ENCODE measurements at places on chromosomes 12 and 14.
A peak's percentile ranks its signal among the peaks of the same experiment; 100 is the strongest.

GRCh38 chr14:85087201-85087600 is 442.7 kb upstream of the FLRT2 start:
- DNase-seq: no peak

DNA sequence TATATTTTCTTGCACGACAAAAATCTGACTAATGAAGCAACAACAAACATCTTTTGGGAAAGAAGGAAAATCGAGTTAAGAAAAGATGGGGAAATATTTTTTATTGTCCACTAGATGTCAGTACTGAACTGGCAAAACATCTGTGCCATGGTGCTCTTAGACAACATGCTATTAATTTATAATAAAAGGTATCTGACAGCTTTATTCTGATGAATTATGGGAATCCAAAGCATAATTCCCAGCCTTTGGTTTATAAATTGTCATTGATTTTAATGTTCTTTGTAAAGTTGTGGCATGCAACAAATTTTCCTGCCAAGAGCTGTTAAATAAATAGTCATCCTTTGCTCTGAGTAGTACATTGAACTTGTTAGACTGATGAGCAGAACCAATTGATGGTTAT is 231.2 kb downstream of the ETNK1 start:
- DNase-seq: peak; percentile 53

GRCh38 chr12:4240161-4240783 is 33.3 kb upstream of the CCND2 start:
- DNase-seq: no peak

- no peak for DNase-seq
These were observed 19.5 kb upstream of the NUBPL start for GRCh38 chr14:31541702-31542101.

DNA sequence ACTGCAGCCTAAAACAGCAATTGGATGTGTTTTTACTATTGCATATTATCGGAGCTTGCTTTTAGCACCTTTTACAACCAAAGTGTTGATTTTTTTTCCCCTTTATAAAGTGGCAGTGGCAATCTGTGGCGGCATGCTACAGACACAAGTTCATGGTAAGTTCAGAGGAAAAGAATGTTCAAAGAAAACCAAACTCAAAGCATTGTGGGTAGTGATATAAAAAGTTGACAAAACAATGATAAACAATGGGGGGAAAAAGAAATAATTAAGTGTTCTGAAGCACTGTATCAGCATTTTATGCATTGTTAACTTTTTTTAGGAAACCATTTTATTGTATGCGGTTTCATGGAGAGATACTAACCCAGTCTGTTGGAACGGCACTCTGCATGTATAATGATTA is 492.0 kb upstream of the SOX5 start:
- DNase-seq: no peak

- no peak for DNase-seq
These were observed 19.8 kb upstream of the CHFR start for GRCh38 chr12:132907216-132907615.

DNA sequence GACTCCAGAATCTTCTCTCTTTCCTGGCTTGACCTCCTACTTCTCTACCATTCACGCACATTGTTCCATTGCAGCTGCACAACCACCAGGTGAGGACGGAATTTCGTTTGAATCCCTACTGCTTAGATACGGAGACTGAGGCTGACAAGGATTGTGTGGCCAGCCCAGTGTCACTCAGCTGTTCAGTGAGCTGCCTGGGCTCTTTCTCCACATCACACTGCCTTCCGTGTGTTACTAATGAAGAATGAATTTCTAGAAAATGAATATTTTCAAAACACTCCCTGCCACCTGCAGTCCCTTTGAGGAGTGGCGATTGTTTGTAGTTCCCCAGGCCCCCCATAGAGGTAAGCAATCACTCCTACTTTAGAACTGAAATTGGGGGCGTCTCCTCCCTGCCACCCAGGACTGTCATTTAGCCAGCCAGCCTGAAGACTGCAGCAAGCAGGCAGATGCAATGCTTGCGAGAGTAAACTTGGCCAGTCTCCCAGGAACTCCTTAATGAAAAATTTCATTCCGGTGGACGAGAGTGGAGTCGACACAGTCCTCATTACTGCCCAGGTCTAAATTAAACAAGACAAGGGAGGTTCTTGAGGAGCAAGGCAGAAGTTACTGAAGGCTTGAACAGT is 239.7 kb downstream of the SLC41A2 start:
- peak; percentile 55 for DNase-seq

DNA sequence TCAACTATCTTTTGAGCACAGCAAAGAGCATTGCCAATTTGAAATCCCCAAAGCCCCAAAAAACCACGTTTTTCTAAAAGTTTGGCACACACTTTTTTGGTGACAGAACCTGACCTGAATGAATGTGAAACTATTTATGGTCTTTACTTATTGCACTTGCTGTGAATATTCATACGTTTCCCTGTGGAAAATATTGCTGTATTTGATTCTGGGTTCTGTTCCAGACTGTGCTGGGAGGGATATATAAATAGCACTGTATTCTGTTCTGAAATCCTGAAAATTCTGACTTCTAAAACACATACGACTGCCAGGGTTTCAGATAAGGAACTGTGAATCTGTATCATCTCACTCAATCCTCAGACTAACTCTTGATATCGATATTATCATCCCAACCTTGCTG is 35.1 kb downstream of the NR1H4 start:
- no peak for DNase-seq

- DNase-seq: peak; percentile 89
These were observed 159.3 kb downstream of the TTC8 start for GRCh38 chr14:88983755-88984154.

DNA sequence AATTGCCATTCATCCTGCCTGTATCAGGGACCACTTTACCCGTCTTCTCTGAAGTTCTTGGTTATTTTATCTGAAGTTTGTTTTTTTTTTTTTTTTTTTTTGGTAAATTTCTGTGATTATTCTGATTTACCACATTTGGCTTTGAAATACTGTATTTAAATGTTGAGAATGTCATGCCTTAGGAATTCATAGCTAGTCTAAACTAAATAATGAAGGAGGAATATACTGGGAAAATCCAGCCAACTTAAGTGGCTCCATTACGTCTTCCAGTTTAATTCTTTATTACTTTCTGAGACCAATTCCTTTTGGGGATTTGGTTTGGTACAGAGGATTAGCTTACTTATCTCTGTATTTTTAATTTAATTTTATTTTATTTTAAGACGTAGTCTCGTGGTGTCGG is 60.3 kb upstream of the KCNMB4 start:
- peak; percentile 16 for DNase-seq

DNA sequence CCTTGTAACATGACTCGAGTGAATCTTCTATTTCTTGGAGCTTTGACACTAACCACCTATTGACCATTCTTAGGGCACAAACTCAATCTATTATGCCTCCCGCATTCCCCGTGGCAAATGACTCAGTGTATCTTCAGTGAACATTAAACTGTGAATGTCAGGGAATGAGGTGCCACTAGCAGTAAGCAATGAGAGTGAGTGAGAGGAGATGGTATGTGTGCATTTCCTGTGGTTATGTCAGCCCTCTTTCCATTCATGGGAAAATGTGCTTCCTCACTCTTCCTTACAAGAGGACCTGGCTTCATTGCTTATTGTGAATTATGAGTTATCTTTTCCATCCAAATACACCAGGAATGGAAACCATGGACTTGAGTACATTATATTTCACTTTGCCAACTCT is 229.2 kb downstream of the EMP1 start:
- DNase-seq: peak; percentile 81

GRCh38 chr14:102231476-102232347 is 73.3 kb downstream of the MOK start:
- DNase-seq: no peak

GRCh38 chr12:88623777-88624548 is 43.7 kb upstream of the KITLG start:
- DNase-seq: no peak

- DNase-seq: no peak
These were observed 45.5 kb downstream of the SCN8A start for GRCh38 chr12:51636581-51636980.

GRCh38 chr14:64891839-64892375 is 12.2 kb upstream of the SPTB start:
- DNase-seq: peak; percentile 79

- DNase-seq: no peak
These were observed 2.1 kb downstream of the ITGA5 start for GRCh38 chr12:54416687-54417603.

GRCh38 chr14:25041898-25042297 is 8.0 kb downstream of the STXBP6 start:
- DNase-seq: no peak

- DNase-seq: no peak
These were observed 10.1 kb upstream of the ARID4A start for GRCh38 chr14:58288106-58288792.

GRCh38 chr12:104650541-104650940 is 193.8 kb downstream of the CHST11 start:
- no peak for DNase-seq

DNA sequence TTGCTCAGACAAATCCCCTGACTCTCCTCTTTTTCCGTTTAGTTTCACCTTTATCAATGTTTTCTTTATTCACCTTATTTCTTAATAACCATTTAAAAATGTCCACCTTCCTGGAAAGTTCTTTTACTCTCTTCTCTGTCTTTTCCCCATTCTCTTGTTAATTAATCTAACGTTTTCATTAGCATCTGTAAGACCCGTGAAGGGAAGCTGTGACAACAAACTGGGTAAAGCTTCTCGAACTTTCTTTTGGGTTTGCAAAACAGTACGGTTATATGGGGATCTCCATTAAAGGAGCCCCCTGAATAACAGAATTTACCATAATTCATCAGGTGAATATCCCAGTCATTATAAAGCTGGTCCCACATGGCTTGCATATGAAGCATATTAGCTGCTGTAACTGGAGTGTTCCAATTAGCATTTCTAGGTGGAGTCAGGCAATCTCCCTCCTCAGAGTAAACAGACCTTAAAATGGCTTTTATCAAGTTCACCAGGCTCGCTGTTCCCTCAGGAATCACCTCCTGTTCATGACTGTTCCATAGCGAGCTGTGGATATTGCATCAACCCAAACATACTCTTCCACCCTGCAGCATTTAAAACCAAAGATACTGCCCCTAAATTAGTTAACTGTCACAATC is 42.4 kb downstream of the TMEM30B start:
- no peak for DNase-seq

DNA sequence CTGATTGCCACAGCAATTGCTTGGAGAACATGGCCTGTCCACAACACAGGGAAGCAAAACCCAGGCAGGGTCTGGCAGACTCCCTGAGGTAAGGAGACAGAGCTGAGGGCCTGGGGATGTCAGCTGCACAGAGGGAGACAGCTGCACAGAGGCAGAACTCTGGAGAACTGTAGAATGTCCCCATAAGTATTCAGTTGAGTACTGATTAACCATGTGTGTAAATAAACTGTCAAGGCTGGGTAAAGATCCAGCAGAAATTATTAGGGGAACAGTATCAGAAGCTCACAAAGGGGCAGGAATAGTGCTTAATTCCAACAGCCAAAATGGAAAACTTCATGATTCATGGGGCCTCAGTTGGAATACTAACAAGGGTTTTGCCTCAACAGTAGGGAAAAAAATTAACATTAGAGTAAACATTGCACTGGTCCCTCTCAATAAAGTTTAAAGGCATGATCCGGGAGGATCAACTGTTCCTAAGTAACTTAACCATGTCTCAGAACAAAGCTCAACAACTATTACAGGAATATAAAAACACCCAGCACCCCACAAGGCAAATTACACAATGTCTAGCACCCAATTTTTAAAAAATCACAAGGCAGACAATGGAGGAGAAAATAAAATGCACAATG is 201.3 kb upstream of the RASSF8 start:
- no peak for DNase-seq

DNA sequence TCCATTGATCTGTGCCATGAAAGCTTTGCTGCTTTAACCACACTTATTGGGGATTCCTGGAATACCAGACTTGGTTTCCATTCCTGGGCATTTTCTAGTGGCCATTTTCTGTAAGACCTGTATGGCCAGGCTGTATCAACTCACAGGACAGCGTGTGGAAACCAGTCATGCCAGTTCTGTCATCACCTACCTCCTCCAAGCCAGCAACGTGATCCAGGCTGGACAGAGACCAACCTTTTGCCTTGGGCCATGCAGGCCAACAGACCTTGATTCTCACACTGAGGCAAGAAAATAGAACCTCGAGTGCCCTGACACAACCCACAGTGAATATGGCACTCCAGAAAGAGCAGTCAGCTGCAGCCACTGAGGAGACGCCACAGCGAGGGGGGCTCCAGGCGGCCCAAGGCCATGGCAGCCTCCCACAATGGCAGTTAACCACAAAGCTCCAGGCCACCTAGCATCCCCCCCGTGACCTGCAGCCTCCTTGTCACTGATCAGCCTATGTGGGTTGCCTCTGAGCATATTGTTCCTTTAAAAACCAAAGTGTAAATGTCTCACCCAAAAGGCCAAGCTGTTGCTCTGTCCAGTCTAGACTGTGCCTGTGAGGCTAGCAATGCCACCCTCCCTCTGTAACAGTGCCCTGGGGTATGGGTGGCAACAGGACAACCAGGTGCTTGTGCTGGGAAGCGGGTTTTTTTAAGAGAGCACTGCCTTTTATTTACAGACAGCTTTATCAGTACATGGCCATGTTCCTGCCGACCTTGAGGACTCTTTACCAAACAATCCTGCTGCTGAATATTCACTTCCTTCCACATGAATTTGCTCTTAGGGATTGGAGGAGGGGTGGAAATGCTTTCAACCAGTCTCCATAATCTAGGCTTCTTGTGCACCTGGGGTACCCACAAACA is 168.7 kb upstream of the HIF1A start:
- DNase-seq: no peak

- DNase-seq: no peak
These were observed 28.6 kb upstream of the ADGRD1 start for GRCh38 chr12:130924966-130925665.

- no peak for DNase-seq
These were observed 26.5 kb downstream of the BMP4 start for GRCh38 chr14:53929871-53930715.

- no peak for DNase-seq
These were observed 2.7 kb downstream of the CGRRF1 start for GRCh38 chr14:54512393-54512792.

GRCh38 chr14:88799522-88799921 is 6.8 kb upstream of the EML5 start:
- DNase-seq: no peak

GRCh38 chr12:106671840-106672239 is 89.0 kb downstream of the RFX4 start:
- no peak for DNase-seq

DNA sequence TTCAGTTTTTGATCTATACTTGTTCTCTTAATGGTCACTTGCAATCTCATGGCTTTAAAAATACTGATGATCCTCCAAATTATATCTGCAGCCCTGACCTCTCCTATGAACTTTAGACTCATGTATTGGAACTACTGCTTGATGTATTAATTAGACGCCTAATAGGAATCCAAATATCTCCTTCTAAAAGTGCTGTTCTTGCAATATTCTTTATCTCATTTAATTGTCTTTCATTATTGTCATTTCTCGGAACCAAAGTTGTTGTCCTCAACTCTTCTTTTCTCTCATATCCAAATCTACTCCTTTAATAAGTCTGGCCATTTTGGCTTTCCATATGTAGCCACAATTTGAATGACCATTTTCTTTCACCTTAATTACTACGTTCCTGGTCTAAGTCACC is 907.6 kb upstream of the SEL1L start:
- DNase-seq: no peak

- peak; percentile 9 for DNase-seq
These were observed 47.2 kb downstream of the NPAS3 start for GRCh38 chr14:32985866-32986265.

Data from astrocyte of the spinal cord (primary cell).